EL (cell line): ENCODE measurements at places on chromosomes 16 and 17.

GRCh38 chr16:68155425-68155824, 70.3 kb downstream of the NFATC3 start:
- DNase-seq = no peak

GRCh38 chr16:55955424-55955823, 80.3 kb upstream of the CES5A start:
- no peak for DNase-seq

DNA sequence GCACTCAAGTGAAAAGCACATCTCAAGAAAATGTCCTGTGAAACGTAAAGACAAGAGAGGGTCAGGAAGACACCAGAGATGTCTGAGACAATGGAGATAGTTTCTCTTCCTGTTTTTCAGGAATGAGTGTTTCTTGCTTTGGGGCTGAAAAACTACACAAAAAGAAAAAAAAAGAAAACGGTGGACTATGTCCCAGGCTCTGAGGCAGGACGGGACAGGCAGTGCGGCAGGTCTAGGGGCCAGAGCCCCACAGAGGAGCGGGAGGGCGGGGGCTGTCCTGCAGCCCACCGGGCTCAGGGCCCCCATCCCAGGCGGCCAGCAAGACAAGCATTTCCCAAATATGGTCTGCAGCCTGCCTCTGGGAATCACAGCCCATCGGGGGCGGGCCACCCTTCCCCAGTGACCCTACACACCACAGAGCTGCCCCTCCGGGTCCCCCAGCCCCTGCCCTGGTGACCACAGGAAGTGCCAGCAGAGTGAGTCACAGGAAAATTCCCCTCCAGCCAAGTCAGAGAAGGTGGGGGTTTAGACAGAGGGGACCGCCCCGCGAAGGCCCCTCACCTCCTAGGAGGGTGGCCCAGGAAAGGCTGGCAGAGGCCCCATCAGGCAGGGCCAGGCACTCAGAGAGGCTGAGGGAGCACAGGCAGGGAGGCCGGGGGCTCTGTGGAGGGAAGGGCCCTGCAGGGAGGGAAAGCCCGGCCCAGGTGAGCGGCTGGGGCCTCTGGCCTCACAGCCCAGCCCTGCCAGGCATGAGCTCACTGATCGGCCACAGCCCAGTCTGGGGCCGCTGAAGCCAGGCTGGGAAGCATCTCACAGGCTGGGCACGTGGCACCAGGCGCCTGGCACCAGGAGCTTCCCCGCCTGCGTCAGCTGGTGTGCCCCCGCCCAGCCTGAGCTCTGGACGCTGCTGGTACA, 6.3 kb downstream of the BCAR1 start:
- DNase-seq = peak; percentile 99

DNA sequence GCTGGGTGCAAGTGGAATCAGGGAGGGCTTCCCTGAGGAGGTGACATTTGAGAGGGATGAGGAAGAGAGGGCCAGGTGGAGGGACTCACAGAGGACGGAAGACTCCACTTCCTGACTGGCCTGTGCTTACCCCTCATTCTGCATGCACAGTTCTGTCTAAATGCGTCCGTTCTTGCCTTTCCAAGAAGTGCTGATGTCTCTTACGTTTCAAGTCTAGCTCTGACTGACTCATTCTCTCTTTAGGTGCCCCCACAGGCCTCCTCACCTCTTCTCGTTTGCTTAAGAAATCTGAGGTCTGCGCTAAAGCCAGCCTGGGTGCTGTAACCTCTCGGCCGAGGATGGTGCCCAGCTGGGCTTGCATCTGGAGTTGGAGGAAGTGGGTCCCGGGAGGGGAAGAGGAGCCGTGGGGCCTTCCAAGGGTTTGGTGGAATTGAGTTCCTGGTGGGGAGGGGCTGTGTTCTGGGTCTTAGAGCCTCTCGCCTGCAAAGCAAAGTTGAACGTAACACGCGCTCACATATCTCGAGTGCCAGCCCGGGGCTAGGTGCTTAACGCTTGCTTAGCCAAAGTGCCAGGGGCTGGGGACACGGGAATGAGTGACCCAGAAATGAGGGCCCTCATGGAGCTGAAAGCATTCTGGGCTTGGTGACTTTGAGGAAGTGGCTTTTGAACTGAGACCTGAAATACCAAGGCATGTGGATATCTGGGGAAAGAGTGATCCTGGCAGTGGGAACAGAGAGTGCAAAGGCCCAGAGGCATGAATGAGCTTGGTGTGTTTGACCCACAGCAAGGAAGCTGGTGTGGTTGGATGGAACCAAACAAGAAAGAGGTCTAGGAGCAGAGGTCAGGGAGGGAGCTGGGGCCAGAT, 4.8 kb downstream of the IL4R start:
- no peak for DNase-seq

GRCh38 chr16:24131294-24131693, 124.8 kb upstream of the CACNG3 start:
- no peak for DNase-seq

- no peak for DNase-seq
Observed at GRCh38 chr17:13491916-13492736, 109.6 kb downstream of the HS3ST3A1 start.

- peak; percentile 46 for DNase-seq
Observed at GRCh38 chr17:63699638-63700527, at the start of gene LIMD2. TSS of gene LIMD2 (minus strand) at chr17:63700125. CDS start at chr17:63699298, 827 bp downstream.

DNA sequence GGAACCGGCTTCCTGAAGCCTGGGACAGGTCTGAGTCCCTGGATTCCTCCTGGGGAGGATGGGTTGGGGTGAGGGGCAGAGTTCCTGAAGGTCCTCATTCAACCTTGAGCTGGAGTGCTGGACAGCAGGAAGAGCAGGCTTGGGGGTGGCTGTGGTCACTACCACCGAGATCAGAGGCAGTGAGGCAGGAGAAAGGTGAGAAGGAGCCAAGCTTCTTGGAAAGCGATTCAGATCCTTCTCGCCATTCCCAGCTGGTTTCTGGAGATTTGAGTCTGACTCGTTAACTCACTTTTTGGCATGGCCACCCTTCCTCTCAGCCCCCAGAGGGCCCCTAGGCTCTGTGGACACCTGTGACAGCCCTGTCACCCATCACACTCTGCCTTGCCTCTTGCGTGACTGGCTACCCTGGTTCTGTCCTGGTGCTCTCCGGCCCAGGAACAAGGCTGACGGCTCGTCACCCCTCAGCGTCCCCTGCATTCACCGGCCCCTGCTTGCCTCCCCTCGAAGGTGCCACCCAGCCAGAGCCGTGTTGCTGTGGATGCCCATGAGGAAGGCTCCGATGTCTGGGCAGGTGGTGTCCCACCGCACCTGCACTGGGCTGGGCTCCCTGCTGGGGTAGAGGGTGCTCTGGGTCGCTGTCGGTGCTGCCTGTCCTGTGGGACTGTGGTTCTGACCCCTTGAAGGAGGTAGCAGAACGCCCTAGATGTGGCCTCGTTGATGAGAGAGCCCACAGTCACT, 9.7 kb upstream of the TIMP2 start:
- DNase-seq = no peak

DNA sequence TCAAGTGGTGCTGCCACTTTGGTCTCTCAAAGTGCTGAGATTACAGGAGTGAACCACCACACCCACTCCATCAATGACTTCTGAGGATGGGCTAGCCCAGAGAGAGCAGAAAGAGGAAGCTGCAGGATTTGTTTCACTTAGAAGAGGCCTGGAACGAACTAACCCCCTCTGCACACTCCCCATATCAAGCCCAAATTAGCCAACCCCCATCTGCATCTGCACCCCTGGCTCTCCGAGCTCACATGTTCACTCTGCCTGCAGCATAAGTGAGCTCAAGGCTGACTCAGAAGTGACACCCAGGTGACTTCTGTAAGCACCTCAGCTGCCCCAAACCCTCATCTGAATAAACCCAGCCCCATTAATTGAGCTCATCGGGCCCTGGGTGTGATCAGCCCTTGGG, 4.8 kb downstream of the SCNN1G start:
- DNase-seq = no peak

- DNase-seq = no peak
Observed at GRCh38 chr16:80656711-80657150, 115.9 kb downstream of the DYNLRB2 start.

DNA sequence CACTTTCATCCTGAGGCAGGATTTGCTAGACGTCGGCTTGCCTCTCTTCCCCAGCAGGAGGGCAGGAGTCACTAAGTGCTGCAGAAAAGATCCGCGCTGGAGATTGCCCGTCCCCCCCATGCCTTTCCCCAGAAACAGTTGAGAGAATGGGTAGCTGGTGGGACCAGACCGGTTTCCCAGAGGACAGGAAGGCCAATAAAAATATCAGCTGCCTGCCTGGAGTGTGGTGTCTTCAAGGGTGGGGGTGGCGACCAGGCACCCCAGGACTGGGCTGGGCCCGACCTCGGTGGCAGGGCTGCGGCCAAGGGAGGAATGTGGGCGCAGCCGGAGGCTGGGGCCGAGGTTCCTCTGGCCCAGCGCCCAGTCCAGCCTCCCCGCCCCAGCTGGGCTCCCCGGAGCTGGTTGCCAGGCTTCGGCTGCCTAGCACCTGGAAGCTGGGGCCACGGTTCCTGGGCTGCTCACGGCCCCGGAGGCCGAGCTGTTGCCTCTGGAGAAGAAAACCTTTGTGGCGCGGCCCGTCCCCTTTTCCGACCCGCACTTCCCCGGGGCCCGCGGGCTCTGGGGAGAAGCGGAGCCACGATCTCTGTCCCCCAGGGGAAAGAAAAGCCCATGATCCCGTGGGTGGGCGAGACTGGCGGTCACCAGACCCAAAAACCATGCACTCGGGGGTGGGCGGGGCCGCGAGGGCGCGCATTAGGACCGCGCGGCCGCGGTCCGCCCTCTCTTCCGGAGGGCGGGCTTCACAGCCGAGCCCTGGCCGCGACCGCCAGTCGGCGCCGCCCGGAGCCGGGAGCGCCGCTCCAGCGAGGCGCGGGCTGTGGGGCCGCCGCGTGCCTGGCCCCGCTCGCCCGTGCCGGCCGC, at the start of gene TRAF4:
Gene TRAF4 (plus strand): TSS at position 769 of the 861 bp plus-strand sequence. CDS start 102 bp downstream, outside the sequence.
- peak; percentile 92 for DNase-seq

- DNase-seq = peak; percentile 31
Observed at GRCh38 chr16:1125471-1125870, 27.4 kb upstream of the CACNA1H start.

DNA sequence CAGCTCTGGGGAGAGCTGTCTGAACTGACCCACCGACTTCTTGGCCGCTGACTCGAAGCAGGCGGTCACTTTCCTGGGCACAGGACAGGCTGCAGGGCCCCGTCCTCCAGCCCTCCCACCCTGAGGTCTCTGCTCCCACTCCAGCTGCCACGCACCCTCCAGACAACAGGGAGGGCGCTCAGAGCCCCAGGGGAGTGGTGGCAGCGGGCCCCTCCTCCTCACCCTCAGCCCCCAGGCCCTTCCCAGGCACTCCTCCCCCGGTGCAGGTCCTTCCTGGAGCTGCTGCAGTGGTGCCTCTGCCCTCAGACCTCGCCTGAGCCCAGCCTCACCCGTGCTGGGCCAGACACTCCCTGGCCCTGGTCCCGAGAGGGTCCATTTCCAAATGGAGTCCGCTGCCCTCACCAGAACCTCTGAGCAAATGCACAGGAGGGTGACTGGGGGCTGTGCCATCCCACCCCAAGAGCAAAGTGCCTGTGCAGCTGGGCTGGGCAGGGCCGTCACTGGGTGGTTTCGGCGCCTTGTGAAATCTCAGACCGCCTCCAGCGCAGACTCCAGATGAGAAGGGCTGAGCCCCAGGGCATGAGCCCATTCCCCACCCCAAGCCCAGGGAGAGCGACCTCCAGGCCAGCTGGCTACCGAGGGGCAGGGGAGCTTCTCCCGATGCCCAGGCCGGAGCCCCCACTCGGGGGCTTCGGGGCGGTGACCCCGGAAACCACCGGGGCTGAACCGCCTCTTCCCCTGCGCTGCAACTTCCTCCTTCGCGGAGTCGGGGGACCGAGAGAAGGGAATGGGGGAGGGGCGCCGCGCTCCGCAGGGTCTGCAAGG, 717 bp downstream of the CYBA start:
- DNase-seq = no peak

- no peak for DNase-seq
Observed at GRCh38 chr17:80845069-80845862, 146.4 kb upstream of the CHMP6 start.

- peak; percentile 75 for DNase-seq
Observed at GRCh38 chr17:18025241-18025944, 13.6 kb downstream of the ATPAF2 start.

DNA sequence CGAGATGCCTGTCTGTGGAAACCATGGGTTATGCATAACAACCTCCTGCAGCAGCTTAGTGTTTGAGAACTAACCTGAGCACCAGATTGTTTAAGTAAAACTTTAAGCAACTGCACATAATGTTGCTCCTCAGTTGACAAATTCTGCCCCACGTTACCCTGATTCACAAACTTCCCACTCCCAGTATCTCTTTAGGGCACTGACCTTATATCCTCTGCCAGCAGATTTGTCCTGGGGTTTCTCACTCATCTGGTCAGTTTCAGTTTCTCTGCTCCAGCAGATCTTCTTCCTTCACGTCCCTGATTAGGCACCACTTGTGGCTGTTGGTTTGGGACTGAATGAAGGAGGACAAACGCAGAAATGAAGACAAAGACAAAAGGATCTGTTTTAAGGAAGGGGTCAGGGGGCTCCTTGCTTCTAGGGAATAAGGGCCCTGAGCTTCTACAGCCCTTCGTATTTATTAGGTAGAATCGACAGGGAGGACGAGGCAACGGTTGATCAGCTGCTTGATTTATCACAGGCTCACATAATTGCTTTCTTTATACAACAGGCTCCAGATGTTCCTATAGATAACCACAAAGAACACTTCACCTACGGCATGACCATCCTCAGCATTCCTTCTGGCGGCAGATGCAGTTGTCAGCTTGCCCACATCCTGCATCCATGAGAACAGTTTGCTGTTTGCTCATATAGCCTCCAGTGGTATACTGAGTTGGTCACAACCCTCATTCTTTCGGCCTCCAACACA, 13.5 kb upstream of the ZNF689 start:
- DNase-seq = peak; percentile 6

DNA sequence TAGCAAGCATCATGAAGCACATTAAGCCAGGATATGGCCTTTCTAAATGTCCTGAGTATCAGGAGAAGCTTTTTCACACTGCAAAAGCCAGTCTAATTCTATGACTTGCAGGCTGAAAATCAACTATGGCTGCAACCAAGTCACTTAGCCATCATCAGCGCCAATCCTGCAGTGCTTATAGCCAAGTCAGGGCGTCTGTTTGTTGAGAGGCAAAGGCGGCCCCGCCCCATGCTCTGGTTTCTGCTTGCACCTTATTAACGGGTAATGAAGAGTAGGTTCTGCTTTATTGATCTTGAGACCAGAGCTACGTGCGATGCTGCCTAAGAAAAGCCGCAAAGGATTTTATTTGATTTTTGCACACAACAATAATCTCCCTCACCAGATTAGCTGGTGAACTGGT, 88.4 kb downstream of the CDH13 start:
- DNase-seq = no peak

GRCh38 chr17:77426676-77427386, 286.1 kb downstream of the SEC14L1 start:
- no peak for DNase-seq

DNA sequence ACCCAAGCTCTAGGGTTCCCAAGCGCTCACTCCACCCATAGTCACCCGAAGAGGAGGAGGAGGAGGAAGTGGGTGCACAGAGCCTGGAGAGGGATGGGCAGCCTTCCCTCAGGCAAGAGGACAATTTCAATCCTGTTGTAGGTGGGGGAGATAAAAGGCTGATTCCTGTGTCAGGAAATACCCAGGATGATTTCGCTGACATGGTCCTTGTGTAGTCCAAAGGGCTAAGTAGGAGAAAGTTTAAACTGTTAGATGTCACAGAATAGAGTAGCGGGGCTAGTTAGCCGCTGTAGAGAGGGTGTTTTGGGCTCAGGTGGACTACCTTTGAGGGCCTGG, 1.3 kb upstream of the EXOC7 start:
- no peak for DNase-seq
